ENCODE measurements at places on chromosomes 5 and 9.

DNA sequence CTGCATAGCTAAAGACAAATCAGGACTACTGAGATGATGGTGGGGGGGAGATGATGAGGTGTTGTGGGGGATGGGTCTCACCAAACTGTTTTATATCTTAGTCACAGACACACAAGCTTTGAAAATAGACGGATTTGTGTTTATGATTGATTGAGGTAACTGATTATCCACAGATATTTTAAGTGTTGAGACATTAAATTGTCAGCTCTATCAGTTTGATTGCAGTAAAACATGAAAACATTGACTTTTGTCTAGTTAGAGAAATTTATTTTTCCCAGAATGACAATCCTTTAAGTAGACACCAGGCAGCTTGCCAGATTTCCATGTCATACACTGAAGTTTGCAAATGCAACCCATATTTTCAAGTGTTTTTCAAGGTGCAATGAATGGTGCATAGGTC lies 149.8 kb downstream of the NR2F1-AS1 start:
- DNase-seq, result no peak

DNA sequence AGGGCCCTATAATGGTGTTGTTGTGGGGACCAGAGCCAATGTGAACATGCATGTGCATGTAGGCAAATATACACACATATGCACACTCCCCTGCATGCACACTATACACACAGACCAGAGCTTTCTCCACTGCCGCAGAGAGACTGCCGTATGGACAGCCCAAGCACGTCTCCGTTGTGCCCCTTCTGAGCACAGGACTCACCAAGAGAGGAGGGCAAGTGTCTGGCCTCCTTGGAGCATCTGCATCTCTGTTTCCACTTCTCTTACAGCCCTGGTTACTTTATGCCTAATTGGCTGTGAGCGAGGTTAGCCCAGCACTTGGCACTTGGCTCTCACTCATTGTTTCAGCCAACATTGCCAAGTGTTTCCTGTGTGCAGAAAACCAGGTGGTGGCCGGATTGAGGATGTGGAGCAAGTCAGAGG lies 30.4 kb downstream of the CSF2 start:
- no peak for DNase-seq

- no peak for DNase-seq
Measured at GRCh38 chr5:180600554-180601041, 9.3 kb upstream of the SCGB3A1 start.

GRCh38 chr9:7037176-7037575 lies 279.4 kb downstream of the KDM4C start:
- DNase-seq, result no peak

GRCh38 chr5:36573438-36573837 lies 33.0 kb upstream of the SLC1A3 start:
- DNase-seq, result no peak

All from CD4-positive, alpha-beta T cell treated with Interleukin-4 for 4 hours (primary cell).